ENCODE measurements at places on chromosomes 7 and 10.

GRCh38 chr7:159013825-159014289 is 130.8 kb downstream of the VIPR2 start:
- DNase-seq: no peak

DNA sequence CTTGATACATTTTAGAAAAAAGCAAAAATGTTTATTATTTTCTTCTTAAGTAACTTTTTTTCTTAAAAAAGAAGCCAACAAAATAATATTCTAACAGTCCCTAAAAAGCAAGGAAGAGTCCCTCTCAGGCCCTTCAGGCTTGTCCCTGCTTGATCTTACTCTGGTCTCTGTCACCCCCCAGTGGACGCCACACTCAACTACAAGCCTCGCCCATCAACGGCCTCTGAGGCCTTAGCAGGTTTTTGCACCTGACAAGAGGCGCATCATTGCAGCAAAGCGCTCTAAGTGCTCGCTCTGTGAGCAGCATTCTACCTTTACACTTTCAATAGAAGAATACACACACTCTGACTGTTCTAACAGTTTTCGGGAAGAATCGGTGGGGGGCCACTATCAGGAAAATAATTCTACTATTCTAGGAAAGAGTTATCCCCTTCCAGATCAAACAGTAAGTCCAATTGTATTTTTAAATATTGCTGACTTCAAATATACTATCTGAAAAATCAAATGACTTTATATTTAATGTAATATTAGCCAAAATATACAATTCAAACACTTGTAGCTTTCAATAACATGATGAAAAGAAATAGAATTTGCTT is 139.2 kb downstream of the USP6NL start:
- peak; percentile 44 for DNase-seq

GRCh38 chr7:131568970-131569369 is 12.5 kb upstream of the PODXL start:
- no peak for DNase-seq

- DNase-seq: no peak
Measured at GRCh38 chr10:121624836-121625486, 26.7 kb upstream of the FGFR2 start.

DNA sequence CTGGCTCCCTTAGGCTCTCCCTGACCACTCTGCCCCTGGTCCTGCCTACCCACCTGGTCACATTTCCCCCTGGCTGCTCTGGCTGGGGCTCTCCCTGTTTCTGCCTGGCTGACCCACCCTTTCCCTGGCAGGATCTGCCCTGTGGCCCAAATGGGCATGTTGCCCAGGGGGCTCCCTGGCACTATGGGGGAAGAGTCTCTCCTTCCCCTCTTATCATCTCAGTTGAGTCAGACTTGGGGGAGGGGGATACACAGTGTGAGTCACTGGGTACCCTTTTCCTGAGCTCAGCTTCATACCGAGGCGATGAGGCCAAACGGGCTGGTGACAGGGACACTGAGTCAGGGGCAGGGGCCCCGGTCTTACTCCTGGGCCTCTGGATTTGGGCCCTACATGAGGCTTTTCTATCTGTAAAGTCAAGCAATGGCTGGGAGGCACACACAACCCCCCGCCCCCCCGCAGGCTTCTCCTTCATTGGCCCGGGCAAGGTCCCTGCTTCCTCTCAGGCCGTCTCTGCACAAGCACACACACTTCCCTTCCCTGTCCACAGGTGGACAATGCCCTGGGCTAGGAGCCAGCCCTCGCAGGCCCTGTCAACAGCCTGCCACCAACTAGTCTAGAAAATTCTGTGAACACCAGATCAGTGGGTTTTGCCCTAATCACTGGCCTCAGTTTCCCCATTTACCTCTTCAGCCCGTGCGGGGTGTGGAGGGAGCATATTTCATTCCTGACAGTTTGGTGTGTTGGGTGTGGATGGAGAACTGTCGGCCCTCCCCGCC is 627 bp upstream of the FLNC start:
- DNase-seq: peak; percentile 68
